ENCODE measurements at places on chromosomes 5 and 9. TPM values are rescaled to one million over a fixed set of nuclear protein-coding genes. Genes with fewer than 3 reads are reported as not detected.

The IFNA7 gene
- polyA plus RNA-seq: not detected

The APBA1 gene
- polyA plus RNA-seq: 0.26 TPM

The MAMDC2 gene
- 7.7 TPM for polyA plus RNA-seq

The NR4A3 gene
- 0.17 TPM for polyA plus RNA-seq

The DMRT1 gene
- polyA plus RNA-seq: not detected

The DBN1 gene
- 102 TPM for polyA plus RNA-seq

The TSPAN17 gene
- 11.7 TPM for polyA plus RNA-seq

The AK8 gene
- 0.78 TPM for polyA plus RNA-seq

The LAMC3 gene
- 8.2 TPM for polyA plus RNA-seq

The CXCL14 gene
- polyA plus RNA-seq: 1.7 TPM

The MELK gene
- polyA plus RNA-seq: 32.3 TPM

The PTGES2 gene
- 59.7 TPM for polyA plus RNA-seq

All from GM23338 (cell line).